Endodermal cell (in vitro differentiated cells): ENCODE measurements at places on chromosomes 6 and 20.

GRCh38 chr6:57064809-57065208 lies 18.3 kb downstream of the KIAA1586 start:
- no peak for DNase-seq

DNA sequence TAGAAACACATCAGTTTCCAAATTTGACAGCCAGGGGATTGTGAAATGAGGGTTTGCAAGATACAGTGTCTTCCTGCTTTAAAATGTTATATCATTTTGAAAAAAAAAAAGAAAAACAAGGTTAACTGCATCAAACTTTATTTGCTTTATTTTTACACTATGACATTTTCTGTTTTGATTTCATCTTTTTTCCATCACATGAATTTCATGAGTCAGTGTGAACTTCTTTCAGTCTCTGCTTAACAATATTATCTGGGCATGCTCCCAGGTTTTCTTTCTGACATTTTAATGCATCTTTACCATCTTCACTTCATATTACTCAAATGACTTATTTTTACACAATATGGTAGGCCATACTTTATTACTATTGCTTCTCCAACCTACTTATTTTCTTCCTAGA lies 1.9 kb downstream of the NCOA7 start:
- no peak for DNase-seq

DNA sequence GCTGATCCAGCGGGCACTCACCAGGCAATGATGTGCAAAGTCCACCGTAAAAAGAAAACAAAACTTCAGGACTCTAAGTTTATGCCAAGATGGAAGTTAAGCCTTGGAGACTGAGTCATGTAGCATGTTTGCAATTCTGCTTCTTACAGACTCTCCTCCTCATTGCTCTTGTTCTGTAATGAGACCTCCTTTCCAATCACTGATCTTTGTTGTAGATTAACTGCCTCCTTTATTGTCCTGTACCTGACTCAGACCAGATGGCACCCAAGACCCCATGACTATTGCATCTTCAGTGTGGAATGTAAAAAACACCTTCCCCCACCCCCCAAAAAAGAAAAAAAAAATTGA lies 11.2 kb downstream of the NEU1 start:
- DNase-seq, result no peak

- DNase-seq, result no peak
Observed at GRCh38 chr6:134093007-134093573, 40.7 kb upstream of the SLC2A12 start.

- no peak for DNase-seq
Observed at GRCh38 chr6:114989279-114989964, 646.6 kb upstream of the HS3ST5 start.

DNA sequence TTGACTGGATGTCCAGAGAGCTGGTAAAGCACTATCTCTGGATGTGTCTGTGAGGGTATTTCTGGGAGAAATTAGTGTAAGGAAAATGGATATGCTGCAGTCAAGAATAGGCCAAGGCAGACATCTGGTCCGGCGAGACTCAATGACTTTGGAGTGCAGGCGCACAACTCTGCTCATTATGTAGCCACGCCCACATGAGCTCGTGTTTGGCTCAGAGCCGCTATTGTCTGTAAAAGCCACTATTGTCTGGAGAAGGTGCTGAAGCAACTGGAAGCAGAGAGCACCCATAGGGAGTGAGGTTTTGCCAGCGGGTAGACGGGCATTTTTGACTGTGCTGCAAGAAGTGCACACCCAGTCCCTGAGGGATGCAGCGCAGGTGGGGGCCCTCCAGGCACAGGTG lies 305.0 kb upstream of the POU3F2 start:
- DNase-seq, result no peak

DNA sequence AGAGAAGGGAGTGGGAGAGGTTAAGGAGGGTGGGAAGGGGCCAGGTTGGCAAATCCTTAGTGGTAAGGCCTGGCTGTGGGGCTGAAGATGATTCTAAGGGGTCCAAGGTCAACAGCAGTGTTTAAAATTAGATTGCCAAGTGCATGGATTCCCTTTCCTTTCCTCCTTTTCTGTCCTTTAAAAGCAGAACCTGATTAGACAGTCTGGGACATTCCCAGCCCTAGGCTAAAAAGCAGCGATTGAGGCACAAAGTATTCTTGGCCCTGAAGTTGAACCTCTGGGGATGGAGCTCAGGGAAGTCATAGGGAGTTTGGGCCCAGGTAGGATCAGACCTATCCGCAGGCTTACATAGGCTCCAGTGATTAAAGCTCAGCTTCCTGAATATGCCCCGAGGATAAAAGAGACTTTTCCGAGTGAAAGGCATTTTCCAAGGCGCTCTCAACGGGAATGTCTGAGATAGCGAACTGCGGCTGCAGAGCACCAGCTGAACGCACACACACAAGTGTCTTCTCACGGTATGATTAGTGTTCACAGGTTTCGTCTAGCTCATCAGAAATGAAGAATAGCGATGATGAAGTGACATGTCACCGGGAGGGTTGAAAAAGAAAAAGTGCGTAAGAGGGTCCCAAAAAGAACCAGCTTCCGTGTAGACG lies 787 bp upstream of the CARMIL1 start:
- no peak for DNase-seq

DNA sequence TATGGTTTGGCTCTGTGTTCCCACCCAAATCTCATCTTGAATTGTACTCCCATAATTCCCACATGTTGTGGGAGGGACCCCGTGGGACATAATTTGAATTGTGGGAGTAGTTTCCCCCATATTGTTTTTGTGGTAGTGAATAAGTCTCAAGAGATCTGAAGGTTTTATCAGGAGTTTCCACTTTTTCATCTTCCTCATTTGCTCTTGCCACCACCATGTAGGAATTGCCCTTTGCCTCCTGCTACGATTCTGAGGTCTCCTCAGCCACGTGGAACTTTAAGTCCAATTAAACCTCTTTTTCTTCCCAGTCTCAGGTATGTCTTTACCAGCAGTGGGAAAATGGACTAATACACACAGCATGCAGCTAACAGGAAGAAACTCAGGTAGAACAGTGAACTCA lies 108.8 kb upstream of the BCLAF1 start:
- no peak for DNase-seq

- DNase-seq, result no peak
Observed at GRCh38 chr6:23654745-23655144, 471.3 kb upstream of the NRSN1 start.

GRCh38 chr6:155521719-155522118 lies 66.1 kb upstream of the NOX3 start:
- DNase-seq, result no peak
